ENCODE measurements at places on chromosomes 5 and 9.

- no peak for DNase-seq
Measured at GRCh38 chr9:112273876-112274275, 59.5 kb downstream of the PTBP3 start.

- no peak for DNase-seq
Measured at GRCh38 chr5:113660706-113661250, 147.3 kb downstream of the YTHDC2 start.

DNA sequence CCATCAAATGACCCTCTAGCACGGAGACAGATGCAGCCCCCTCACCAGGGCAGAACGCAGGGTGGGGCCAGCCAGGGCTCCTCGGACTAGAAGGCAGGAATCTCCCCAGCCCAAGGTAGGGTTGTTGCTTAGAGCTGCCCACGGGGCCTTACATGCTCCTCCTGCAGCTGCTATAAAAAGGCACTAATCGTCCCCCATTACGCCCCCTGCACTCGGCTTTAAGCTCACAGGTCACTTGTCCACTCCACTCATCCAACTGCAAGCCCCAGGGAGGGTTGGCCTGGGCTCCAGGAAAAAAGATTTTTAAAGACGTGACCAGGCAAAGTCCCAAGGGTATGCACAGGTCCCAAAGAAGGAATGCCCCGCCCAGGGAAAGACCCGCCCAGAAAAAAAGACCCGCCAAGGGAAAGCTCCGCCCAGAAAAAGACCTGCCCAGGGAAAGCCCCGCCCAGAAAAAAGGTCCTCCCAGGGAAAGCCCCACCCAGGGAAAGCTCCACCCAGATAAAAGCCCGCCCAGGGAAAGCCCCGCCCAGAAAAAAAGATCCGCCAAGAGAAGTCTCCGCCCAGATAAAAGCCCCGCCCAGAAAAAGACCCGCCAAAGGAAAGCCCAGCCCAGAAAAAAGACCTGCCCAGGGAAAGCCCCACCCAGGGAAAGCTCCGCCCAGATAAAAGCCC, 11.1 kb downstream of the GRIN1 start:
- DNase-seq, result no peak

GRCh38 chr5:109045710-109046109, 298.0 kb downstream of the FER start:
- DNase-seq, result no peak

- no peak for DNase-seq
Measured at GRCh38 chr9:15116130-15116580, 190.9 kb downstream of the TTC39B start.

GRCh38 chr5:14108170-14108996, 34.8 kb upstream of the TRIO start:
- DNase-seq, result no peak

DNA sequence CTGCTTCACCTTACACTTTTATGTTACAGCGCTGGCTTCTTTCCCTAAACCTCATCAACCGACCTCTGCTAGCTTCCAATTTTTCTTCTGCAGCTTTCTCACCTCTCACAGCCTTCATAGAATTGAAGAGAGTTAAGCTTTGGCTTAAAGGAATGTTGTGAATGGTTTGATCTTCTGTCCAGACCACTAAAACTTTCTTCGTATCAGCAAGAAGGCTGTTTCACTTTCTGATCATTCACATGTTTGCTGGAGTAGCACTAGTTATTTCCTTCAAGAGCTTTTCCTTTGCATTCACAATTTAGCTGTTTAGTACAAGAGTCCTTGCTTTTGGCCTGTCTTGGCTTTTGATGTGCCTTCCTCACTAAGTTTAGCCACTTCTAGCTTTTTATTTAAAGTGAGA, 49.5 kb downstream of the NR3C1 start:
- no peak for DNase-seq

All from amniotic stem cell (primary cell).